ENCODE measurements at places on chromosomes 2 and 18.

GRCh38 chr18:69586537-69586936 lies 185.8 kb downstream of the DOK6 start:
- no peak for DNase-seq

- DNase-seq = no peak
These were observed 83.6 kb downstream of the LBH start for GRCh38 chr2:30314981-30315380.

DNA sequence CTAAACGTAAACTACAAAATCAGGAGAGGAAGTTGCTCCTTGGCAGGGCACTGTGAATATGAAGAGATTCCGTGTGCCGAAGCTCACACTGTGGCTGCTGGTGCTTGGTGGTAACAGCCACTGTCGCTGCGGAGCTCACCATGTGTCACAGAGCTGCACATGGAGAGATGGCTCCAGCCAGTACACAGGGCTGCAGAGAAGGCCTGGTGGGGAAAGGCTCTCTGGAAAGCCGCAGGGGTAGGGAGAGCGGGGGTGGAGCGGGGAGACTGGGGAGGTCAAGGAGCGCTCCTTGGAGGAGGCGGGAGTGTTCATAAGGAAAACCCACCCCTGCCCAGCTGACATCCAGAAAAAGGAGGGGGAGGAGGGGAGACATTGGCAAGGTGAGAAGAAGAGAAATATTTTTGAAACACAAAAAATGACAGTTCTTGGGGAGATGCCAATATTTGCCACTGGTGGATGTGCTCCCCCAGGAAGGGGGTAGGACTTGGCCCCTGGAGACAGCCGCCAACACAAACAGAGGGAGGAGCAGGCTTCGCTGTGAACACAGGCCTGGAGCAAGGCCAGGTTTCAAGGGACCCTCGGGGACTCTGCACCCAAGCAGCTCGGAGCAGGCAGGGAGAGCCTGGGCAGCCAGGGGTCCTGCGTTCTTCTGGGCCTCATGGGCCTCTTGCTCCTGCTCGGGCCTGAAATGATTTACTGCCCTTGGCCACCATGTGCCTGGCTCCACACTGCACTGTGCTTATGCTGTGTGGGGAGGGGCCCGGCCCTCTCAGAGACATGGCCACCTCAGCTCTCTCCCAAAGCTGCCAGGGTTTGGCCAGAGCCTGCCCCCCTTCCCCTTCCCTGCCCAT lies 102.6 kb upstream of the GLI2 start:
- no peak for DNase-seq

DNA sequence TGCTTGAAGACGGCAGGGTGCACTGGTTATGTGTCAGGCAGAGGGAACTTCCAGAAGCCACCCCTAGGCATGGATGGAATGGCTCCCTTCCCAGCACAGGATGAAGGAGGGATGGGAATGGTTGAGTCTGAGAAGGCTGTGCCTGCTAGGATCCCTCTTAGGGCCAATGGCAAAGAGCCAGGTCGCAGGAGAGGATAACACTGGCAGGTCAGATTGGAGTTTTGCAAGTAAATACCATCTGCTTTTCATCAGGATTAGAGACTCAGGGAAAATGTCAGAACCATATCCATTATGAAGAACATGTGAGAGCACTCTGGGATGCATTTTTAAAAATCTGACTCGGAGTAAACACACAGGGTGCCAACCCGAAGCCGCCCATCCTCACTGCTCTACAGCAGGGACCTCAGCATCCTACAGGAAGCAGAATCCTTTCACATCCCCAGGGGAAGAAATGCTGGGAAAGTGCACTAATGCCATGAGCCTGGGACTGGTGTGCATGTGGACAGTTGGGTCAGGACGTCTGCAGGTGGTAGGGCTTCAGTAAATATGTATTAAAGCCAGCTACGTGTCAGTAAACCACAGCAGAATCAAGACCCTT lies 139.9 kb downstream of the MYT1L start:
- DNase-seq = no peak

GRCh38 chr2:169131587-169132512 lies 62.5 kb downstream of the DHRS9 start:
- DNase-seq = no peak

DNA sequence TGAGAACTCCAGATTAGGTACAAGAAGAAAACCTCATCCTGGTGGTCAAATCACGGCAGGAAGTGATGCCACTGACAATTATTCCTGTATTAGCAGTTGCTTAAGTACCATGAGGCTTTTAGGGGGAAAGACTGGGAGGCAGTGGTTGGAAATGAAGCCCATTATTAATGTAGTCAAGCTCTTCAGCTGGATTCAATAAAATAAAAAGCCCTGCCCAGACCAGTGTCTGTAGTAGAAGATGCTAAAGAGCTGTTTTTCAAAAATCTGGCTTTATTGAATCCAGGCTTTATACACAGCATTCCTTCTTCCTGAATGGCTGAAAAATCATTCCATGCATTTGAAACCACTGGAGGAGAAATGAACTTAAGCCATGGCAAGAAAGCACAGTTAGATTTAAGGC lies 155.2 kb downstream of the BCL2 start:
- DNase-seq = no peak

GRCh38 chr2:168254158-168254935 lies 7.0 kb upstream of the STK39 start:
- no peak for DNase-seq

- no peak for DNase-seq
These were observed 289.2 kb downstream of the NDUFA10 start for GRCh38 chr2:239735829-239736357.

- DNase-seq = no peak
These were observed 309.7 kb downstream of the OSR1 start for GRCh38 chr2:19048593-19049266.

DNA sequence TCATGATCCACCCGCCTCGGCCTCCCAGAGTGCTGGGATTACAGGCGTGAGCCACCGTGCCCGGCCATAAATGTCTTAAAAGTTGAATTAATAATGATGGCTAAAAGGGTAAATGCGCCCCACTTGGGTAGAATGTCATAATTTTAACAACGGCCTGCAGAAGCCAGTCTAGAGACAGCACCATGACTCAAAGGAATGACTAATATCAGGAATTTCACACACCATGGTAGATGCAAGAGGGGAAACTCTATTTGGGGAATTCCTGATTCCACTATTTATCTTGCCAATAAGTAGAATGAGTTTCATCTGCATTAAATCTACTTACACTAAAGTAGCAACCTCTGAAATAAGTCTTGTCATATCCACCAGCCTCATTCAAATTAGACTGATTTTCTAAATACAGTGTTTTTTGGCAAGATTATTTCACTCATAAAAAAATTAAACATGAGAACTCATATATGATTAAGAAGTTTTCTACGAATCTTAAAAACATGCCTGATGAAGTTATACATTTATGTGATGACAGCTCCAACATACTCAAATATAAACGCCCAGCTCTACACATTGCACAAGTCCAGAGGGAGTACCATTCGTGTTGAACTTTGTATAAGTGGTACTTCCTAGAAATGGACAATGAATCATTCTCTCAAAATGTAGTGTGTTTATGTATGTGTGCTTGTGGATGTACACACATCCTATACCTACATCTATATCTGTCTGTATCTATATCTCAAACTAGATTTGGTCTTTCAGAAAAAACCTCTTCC lies 309.7 kb downstream of the IRS1 start:
- no peak for DNase-seq

GRCh38 chr2:240463866-240464481 lies 28.5 kb downstream of the GPC1 start:
- DNase-seq = no peak

- no peak for DNase-seq
These were observed 39.3 kb downstream of the SNTG2 start for GRCh38 chr2:989781-990467.

Data from cortex of kidney (tissue), 1 donor.